ENCODE measurements at places on chromosomes 6 and 20.

- DNase-seq, result no peak
These were observed 274.5 kb downstream of the ALDH8A1 start for GRCh38 chr6:134675110-134676054.

- DNase-seq, result no peak
These were observed 306.7 kb downstream of the PLCB1 start for GRCh38 chr20:8438748-8439147.

DNA sequence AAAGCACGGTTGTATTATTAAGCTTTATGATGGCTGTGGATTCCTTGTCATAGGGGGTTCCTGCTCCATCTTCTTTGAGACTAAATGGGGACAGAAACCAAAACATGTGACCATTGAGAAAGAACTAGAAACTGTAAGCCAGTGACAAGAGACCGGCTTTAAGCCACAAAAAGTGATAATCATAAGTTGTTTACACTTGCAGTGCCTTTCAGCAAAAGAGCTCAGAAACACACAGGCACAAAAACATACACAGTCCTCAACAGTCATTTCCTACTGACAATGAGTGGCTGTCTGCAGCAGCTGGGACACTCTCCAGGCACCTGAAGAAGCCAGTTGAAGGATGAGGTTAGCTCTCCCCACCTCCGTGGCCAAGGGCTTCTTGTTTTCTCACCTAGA, 20.0 kb upstream of the UBE2J1 start:
- DNase-seq, result no peak

DNA sequence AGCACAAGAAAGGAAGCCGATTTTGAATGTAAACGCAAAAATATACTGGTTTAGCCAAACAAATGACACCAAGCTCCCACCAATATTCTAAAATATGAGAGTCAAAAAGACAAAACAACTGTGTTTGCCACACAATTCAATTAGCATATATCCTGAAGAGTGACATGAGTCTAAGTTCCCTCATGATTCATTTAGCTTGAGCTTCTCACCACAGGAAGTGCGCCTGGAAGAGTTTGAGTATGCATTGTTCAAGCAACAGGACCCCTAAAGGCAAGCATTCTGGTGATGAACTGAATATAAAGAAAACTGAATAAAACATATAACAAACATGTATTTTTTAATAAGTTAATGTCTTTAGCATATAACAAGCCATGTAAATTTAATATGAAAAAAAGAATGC, 115.2 kb upstream of the RUNX2 start:
- no peak for DNase-seq

DNA sequence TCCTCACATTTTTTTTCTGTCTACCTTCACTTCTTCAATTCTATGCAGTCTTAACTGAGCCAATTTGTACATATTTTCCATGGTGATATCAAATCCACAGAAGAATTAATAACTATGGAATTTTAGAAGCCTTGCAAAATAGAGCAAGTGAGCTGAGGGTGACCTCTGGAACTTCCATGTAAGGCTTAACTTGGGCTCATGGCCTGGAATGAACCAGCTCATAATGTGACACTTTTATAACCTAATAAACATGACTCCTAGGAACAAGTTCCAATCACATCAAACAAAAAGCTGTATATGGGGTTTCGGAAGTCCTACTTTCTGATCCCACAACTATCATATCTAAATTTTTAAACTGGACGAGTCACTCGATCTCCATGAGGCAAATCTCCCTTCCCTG, 232.4 kb downstream of the FOXA2 start:
- no peak for DNase-seq

GRCh38 chr6:120938164-120938875, 396.0 kb downstream of the TBC1D32 start:
- no peak for DNase-seq

DNA sequence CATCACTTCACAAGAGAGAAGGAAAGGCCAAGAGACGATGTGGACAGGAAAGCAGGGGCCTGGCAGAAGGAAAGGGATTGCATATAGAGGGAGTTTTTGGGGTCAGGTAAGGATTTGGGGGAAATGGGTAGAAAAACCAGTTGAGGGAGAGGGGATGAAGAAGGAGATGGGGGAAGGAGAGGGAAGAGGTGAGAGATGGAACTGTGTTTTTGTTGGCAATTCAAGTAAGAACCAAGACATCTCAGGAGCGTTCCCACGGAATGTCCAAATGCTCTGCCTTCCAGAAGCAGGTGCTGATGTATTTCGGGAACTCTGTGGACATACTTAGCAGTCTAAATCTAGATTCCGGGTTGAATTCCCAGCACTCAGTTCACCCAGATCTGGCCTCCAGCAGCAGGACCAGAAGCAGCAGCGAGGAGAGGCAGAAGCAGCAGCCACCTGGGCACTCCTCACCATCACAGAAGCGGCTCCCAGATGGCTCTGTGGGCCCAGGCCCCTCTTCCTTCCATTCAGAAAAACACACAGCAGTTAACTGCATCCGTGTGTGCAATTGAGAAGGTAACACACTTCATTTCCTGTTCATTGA, 88.8 kb downstream of the DZANK1 start:
- no peak for DNase-seq

DNA sequence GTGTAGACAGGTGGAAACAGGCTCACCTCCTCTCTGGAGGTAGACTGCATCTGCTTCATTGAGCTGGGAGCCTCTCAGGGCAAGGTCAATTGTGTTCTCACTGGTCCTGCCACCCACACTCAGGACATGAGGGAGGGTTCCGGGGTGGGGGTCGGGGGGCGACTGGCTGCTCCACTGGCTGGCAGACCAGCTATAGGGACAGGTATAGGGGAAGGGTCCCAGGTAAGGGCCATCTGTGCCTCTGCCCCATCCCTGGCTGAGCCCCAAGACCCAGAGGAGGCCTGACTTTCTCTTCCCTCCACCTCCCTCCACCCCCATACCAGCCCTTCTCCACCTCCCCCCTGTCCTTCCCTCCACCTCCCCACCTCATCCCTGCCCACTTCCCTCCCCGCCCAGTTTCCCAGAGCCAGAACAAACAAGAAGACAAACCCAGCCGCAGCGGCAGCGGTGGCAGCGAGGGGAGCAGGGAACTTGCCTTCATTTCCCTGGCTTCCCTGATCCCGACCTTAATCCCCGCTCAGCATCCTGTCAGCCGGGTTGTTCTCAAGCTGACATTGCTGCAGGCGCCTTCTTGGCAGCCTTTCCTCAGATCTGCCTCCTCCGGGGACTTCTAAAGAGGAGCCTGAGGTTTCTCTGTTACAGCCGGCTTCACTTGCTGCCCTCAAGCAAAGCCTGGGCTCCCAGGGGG, 18.3 kb upstream of the FOXP4 start:
- no peak for DNase-seq

DNA sequence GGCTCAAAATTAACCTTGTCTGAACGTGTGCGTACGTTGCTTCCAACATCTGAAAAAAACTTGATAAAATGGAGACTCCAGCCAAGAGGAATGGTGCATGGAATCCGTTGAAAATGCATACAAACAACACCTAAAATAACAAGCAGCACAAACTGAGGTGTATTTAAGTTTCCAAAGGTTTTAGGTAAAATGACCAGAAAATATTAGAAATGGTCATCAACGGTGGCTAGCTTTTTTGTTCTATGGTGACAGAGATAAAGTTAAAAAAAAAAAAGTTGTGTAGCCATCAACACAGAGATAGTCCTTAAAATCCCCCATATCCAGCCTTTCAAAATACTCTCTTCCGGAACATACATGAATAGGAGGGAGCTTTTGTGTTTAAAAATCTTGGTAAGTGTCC, 651 bp upstream of the TFAP2B start:
- no peak for DNase-seq

DNA sequence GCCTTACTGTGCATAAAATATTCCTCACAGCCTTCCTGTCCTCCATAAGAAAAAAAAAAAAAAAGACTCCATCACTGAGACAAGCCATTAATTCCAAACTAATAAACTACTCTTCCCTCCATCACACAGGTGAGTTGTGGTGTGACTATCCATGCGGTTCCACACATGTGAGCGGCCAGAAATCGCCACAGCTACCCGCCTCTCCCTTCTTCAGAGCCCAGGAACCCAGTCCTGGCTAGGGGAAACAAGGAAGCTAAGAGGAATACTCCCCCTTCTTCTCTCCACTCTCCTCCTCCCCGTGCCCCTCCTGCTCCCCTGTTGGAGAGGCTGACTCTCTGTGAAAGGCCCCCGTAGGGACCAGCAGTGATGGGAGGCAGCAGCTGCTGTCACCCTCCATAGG, 128.6 kb upstream of the ARID1B start:
- DNase-seq, result no peak

DNA sequence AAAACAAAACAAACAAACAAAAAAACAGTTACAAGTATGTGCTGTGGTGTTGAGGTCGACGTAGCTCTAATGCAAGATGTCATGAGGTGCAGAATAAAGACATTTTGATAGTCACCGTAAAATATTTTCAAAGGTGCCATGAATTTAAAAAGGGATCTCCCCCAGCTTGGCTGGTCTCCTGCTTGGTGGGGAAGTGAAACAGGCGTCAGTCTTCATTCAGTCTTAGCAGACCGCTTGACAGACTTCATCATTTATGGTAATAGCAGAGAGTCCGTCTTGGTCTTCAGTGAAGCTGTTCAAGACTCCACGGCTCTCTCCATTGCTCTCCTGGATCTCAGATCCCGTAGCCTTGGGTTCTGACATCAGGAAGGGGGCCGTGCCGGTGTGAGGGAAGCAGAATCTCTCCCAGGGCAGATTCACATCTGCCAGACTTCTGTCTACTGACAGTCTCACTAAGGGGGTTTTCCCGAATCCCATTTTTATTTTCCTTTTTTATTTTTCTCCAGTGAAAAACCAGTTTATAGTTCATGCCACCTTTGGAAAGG, 1.6 kb downstream of the SLC24A3 start:
- no peak for DNase-seq

DNA sequence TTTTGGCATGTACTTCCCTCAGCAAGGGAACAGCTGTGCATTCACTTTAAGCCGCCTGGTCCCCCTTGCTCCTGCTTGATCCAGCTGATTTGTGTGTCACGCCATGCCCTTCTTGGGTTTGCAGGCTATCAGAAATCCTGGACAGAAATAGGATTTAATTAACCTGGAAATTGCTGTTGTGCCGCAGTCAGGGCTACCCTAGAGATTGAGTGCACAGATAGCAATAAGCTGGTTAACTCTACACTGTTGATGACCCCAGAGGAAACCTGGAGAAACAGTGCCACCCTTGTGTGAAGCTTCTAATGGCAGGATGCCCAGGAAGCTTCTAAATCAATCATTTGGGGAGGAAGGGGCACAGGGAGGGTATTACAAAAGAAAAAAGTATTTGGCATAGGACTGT, 199.0 kb downstream of the JARID2 start:
- DNase-seq, result no peak

DNA sequence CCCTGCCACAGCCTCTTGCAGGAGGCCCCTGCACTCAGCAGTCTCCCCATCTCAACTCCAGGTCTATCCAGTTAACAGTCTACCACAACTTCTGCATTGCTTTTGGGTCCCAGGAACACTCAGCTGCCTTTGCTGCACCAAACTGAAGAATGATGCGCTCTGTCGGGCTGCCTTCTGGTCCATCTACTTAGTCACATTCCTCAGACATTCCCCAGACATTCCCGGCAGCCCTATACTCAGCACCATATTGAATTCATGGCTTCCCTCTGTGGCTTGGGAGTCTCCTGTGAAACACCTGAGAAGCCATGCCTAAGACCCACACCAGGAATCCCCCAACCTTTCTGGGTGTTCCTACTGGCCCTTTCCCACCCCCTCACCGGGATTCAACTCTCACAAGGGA, 99.6 kb upstream of the COL21A1 start:
- no peak for DNase-seq

DNA sequence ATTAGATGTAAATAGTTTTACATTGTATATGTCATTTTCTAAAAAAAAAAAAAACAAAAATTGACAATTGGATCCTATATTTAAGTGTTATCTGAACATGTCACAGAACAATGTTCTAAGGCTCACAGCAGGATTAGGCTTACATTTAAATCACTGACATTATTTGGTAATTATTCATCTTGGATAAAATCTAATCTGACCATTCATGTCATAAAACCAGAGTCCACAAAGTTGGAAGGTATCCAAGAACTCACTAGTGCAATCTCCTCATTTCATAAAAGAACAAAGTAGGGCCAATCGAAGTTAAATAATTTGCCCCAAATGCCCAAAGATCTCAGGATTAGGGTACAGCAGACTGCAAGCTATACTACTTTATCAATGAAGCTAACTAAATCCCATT, 73.0 kb downstream of the PDSS2 start:
- DNase-seq, result no peak

DNA sequence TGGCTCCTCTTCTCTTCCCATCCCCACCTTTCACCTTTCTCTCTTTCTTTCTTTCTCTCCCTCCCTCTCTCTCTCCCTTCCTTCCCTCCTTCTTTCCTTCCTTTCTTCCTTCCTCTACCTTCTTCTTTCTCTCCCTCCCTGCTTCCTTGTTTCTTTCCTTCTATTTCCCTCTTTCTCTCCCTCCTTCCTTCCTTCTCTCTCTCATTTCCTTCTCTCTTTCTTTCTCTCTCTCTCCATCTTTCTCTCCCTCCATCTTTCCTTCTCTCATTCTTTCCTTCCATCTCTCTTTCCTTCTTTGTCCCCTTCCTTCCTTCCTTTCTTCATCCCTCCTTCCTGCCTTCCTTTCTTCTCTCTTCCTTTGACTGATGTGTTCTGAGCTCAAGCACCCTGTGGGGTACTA, 1467.0 kb upstream of the DEFB115 start:
- no peak for DNase-seq

DNA sequence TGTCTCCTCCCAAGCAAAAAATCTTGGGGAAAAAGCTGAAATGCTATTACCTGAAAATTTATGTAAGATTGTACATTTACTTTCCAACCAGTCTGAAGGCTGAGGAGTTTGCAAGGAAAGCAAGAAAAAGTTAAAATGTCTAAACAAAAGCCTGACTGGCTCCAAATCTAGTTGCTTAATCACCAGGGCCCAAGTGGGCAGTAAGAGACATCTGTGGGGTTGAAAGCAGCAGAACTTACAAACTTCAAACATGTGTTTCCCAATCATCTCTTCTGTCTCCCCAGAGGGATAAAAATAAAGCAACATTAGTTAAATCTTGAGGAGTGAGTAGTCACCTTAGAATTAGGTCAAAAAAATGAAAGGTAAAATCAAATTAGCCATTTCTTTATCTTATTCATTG, 98.6 kb downstream of the OGFRL1 start:
- DNase-seq, result no peak

- no peak for DNase-seq
These were observed 211.7 kb downstream of the LMBRD1 start for GRCh38 chr6:69584913-69585729.

GRCh38 chr6:4580361-4580760, 195.8 kb upstream of the CDYL start:
- DNase-seq, result no peak
